Caki2 (cell line): ENCODE measurements at places on chromosomes 16 and 17.

DNA sequence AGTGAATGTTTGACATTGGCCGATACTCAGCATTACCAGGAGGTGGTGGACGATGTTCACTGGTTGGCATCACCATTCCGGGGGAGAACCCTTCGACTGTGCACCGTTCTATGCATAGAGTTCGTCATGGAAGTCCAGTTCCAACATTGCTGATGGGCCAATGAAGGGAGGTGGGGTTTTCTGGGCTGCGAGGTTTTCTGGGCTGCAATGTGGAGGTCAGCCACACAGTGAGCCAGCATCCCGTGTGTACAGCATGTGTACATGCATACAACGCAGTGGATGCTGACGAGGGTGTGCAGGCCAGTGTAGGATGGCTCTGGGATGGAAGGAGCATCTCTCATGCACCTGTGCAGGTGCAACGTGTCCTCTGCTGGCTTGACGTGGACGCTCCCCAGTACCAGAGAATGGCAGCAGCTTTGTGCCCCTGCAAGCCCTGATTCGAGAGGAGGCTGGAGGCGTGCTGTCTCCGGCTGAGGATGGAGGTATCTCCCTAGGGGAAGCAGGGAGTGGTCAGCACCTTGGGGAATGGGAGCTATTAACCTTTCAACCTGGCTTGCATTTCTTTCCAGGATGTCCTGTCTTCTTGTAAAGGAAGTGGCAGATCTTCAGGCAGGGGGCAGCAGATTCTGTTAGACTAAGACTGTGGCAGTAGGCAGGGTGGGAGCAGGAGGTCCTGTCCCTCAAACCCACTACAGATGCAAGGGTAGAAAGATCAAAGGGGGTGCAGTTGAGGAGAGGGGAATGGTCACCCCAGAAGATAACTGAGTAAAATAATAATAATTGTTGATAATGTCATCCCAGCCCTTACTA, 98.2 kb downstream of the CYLD start:
- no peak for DNase-seq

DNA sequence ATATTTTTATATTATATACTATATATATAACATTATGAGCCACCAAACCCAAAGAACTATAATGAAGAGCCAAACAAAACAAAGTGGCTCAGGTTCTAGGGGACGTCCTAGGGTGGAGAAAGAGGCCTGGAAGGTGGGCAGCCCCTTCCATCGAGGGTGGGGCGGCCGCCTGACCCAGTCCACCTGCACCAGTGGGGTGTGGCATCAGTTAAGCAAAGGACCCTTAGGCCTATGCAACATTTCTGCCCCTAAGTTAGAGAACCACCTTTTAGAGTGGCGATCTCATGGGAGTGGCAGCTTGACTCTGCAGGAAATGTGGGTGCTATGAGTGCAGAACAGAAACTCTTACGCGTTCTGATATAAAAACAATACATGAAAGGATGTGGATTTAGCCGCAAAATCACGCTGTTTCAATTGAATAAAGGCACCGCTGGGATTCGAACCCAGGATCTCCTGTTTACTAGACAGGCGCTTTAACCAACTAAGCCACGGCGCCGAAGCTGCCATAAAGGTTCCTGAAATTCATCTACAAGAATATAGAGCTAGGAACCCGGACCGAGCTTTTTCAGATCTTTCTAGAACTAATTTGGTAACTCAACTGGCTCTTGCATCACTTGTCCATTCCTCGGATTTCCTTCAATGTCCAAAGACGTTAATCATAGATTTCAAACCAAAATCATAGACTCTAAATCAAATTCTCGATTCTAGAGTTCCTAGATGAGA, 15.6 kb upstream of the AURKB start:
- no peak for DNase-seq

DNA sequence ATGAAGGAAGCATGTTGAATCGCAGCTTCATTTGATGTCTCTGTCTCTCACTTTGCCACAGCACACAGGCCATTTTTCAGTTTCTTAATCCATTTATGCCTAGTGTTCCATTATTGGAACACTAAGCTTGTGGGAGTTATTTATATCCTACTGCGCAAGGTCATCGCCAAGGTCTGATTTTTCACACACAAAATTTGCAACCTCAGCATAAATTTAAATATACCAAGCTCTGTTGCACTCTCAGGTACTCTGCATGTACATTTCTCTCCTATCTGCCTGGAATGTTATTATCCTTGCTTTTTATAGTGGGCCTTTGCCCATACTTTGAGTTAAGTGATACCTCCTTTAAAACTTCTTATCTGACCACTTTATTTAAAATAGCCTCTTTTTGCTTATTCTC, 519.2 kb upstream of the TOM1L1 start:
- no peak for DNase-seq

DNA sequence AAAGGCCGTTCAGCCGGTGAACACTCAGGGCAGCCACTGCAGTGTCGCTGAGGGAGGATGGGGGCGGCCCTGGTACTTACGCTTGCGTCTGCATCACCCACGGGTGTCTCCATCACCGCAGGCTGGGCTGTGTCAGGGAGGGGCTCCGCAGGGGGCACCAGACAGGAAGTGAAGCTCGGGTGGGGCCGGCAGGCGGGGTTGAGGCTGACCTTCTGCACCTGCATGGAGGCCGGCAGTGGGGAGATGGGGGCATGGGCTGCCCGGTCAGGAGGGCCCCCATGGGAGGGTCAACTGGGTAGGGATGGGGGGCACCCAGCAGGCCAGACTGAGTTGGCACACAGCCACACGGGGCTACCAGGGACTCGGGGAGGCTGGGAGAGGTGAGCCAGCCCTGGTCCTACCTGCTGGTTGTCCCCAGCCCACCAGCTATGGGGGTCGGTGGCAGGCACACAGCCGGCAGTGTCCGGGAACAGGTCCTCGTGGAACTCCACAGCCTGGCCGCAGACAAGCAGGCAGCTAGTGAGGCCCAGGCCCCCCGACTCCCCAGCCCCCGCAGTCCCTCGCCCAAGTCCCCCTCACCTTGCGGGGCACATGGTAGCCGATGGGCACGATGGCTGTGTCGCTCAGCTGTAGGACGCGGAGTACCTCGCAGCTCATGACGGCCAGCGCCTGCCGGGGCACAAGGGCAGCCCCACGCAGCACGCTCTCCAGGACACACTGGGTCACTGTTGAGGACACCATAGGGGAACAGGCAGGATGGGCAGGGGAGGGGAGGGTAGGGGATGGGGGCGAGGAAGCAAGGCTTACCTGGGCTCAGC, 7.2 kb upstream of the VASN start:
- DNase-seq, result no peak

DNA sequence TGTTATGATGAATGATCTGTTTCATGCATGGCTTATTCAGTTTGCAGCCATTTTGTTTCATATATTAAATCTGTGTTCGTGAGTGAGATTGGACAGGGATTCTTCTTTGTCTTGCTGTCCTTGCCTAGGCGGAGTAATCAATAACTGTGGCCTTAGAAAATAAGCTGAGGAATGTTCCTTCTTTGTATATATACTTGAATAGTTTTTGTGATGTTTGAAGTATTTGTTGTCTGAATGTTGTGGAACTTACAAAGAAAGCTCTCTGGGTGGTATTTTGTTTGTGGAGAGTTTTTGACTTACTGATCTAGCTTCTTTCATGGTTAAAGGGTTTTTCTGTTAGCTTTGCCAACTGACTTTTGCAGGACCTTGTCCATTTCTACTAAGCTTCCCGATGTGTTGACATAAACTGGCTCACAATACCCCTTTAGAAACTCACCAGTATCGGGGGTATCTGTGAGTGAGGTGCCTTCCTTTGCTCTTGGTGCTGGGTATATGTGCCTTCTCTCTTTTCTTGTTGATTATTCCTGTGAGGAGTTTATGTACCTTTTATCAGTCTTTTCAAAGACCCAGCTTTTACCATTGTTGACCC, 166.2 kb downstream of the RPTOR start:
- DNase-seq, result no peak

GRCh38 chr17:32609085-32609484, 122.3 kb downstream of the CDK5R1 start:
- peak; percentile 9 for DNase-seq

DNA sequence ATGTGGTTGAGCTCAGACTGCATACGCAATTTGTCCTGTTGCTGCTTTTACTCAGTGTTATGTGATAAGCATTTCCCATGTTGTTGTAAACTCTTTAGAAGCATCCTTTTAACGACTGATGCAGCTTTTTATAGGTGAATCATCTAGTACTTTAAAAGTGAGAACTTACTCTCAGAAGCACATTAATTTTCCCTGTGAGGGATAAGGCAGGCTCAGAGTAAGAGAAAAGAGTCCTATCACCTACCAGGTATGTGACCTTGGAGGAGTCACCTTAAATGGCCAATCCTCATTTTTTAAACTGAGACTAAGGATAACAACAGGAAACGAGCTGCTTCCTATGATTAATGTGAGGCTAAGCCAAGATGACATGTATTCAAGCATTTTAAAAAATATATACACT, 34.4 kb upstream of the GAN start:
- DNase-seq, result no peak
